Left lung (tissue), 14 donors: ENCODE measurements at places on chromosomes 2 and 18. TPM values are rescaled to one million over a fixed set of nuclear protein-coding genes. Genes with fewer than 3 reads are reported as not detected.

DNA sequence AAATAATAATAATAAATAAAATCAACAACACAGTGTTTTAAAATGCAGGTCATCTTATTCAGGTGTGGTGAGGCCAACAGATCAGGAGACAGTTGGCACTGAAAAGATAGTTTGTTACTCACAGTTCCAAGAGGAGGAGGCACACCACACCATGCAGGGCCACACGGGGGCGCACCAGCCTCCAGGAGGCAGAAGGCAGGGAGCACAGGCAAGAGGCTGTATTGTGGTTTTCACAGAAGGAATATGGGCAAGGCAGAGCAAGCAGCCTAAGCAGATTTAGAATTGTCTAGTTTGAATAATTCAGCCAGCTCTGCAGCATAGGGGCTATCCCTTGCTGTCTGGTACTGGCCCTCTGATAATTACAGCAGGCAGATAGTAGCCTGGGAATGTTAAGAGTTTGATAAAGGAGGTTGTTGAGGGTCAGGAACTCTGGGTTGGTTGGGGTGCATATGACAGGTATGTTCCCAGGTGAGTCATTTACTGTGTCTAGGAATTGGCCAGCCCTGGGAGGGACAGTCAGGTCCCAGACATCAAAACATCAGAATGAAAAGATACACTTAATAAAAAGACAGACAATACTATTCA lies 31.3 kb downstream of the KIAA2012 start:
- H3K4me1 ChIP-seq = no peaks in the 10 kb centered on the region
- DNase-seq = no peak
- no peaks in the 10 kb centered on the region for H3K27me3 ChIP-seq
- no peak overlapping the region for H3K27ac ChIP-seq
- H3K4me3 ChIP-seq = no peak overlapping the region

DNA sequence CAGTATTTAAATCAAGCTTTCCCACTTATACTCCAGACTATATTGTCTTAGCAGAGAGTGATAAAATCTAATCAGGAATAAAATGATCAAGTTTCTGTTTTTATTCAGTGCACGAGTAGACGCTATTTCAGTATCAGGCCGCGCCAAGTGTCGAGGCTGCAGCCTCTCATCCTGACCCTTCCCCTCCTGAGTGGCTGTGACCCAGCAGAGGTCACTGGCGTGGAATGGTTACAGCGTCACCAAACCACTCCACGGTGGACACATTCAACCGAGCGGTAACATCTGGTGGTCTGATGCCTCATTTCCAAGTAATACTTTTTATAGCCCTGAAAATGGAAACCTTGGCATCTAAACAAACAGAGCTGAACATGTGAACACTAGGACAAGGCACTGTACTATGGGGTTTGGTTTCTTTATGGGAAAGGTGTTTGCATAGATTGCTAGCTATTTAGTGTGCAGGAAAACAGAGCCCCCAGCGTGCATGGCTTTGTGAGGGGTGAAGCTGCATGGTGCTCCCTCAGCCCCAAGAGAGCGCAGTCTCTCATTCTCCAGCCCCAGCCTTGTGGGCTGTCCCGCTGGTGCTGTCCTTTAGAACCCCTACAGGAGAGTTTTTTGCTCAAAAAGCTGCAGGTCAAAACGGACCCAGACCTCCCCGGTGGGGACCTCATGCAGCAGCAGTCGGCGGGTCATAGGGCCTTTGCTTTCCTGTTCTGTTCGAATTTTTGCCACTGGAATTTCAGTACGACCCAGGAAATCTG lies 28.4 kb downstream of the FAM228A start:
- no peaks in the 10 kb centered on the region for H3K4me1 ChIP-seq
- H3K4me3 ChIP-seq = no peak overlapping the region
- no peak overlapping the region for H3K27ac ChIP-seq
- peaks cover 78% of the 10 kb centered on the region for H3K36me3 ChIP-seq
- DNase-seq = no peak

GRCh38 chr2:164910101-164910899 lies 45.0 kb downstream of the SLC38A11 start:
- H3K27me3 ChIP-seq = no peaks in the 10 kb centered on the region
- peak overlapping the region; percentile 45 for H3K27ac ChIP-seq
- peaks cover 36% of the 10 kb centered on the region for H3K4me1 ChIP-seq
- DNase-seq = no peak
- H3K4me3 ChIP-seq = no peak overlapping the region

GRCh38 chr2:2528846-2529245 lies 197.8 kb upstream of the MYT1L start:
- H3K27me3 ChIP-seq = no peaks in the 10 kb centered on the region
- no peak overlapping the region for H3K4me3 ChIP-seq
- H3K27ac ChIP-seq = no peak overlapping the region
- no peaks in the 10 kb centered on the region for H3K36me3 ChIP-seq
- DNase-seq = no peak

The HRH4 gene
- 7.5 TPM for total RNA-seq

GRCh38 chr2:27155069-27155520 lies 6.3 kb downstream of the TCF23 start:
- H3K36me3 ChIP-seq = no peaks in the 10 kb centered on the region
- no peaks in the 10 kb centered on the region for H3K4me1 ChIP-seq
- DNase-seq = no peak
- no peaks in the 10 kb centered on the region for H3K27me3 ChIP-seq
- no peak overlapping the region for H3K27ac ChIP-seq
- H3K4me3 ChIP-seq = no peak overlapping the region

DNA sequence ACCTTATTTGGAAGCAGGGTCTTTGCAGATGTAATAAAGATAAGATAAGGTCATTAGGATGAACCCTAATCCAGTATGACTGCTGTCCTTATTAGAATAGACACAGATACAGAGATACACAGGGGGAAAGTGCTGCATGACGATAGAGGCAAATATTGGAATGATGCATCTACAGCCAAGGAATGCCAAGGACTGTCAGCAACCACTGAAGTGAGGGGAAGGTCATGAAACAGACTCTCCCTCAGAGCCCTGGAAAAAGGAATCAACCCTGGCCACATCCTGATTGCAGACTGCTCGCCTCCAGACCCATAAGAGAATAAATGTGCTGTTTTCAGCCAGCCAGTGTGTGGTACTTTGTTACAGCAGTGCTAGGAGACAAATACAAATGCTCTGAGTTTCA lies 14.8 kb downstream of the TMEM237 start:
- H3K36me3 ChIP-seq = no peaks in the 10 kb centered on the region
- no peak overlapping the region for H3K27ac ChIP-seq
- no peaks in the 10 kb centered on the region for H3K4me1 ChIP-seq
- no peak overlapping the region for H3K4me3 ChIP-seq

DNA sequence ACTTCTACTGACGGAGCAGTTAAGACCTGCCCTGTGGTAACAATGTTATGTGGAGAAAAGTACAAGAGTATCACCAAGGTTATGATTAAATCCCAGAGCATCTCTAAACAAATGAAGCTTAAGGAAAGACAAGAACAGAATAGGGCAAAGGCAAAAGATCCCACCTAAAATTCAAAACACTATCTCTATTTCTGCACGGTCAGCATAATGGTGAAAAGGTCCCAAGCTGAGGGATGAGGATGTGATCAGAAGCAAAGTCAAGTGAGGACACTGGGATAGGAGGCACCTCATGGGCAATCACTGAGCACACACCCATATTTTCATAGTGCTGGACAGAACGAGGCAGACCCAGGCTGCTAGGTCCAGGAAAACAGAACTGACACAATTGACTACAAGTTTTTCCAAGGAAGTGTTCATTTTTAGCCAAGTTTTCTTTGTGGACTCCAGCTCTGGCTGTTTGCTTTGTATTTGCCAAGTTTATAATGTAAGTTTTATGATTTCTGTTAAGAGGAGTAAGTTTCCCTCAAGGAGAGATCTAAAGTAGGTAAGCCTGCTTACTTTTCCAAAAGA lies 77.8 kb downstream of the NCKAP5 start:
- DNase-seq = no peak
- no peak overlapping the region for H3K4me3 ChIP-seq
- H3K27me3 ChIP-seq = no peaks in the 10 kb centered on the region

The KCMF1 gene
- total RNA-seq = 66.4 TPM

The SLC9A4 gene
- not detected for total RNA-seq

DNA sequence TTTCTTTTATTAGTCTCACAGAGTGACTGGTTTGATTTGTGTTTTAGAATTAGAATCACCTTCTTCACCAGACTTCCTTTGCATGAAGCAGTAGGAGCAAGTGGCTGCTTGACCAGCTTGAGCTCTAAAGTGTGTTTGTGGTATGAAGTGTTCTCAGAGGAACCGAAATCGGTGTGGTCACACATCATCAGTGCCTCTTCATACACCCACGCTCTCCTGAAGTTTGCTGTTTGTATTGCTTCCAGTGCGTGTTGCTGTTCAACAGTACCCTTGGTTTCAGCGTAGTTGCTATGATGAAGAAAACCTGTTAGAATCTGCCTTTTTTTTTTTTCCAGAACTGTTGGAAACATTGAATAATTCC lies 77.9 kb downstream of the LIMS1 start:
- peak; percentile 69 for DNase-seq
- no peak overlapping the region for H3K4me3 ChIP-seq
- no peaks in the 10 kb centered on the region for H3K36me3 ChIP-seq
- peaks cover 39% of the 10 kb centered on the region for H3K4me1 ChIP-seq

DNA sequence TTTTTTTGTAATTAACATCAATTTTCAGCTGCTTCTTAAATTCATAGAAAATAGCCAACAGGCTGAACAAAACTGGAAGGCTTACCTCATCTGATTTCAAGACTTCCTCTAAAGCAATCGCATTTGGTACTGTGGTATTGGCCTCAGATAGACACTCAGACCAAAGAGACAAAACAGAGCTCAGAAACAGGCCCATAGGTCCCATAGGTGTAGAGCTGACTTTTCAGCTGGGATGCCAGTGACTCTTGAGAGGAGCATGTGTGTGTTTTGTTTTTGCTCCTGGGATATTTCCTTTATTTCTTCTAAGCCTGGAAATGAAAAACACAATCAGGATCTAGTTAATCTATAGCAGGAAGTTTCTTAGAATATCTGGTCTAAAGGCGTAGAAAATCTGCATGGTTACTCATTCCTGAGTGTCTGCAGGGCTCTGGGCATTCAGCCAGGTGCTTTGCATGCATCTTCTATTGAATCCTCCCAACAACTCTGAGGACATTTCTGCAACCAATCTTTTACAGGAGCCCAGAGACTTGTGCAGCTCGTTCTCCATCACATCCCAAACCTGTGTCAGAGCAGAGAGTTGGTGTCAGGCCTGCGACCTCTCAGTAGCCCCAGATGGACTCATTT lies 190.8 kb downstream of the RTP5 start:
- H3K4me3 ChIP-seq = no peak overlapping the region
- peaks cover 42% of the 10 kb centered on the region for H3K27me3 ChIP-seq
- H3K36me3 ChIP-seq = no peaks in the 10 kb centered on the region
- DNase-seq = peak; percentile 4
- H3K4me1 ChIP-seq = no peaks in the 10 kb centered on the region
- no peak overlapping the region for H3K27ac ChIP-seq

GRCh38 chr2:91442246-91442905 lies 2750.9 kb downstream of the RPIA start:
- DNase-seq = no peak
- peak overlapping the region; percentile 4 for H3K4me3 ChIP-seq
- H3K27ac ChIP-seq = no peak overlapping the region
- H3K27me3 ChIP-seq = peaks cover 57% of the 10 kb centered on the region
- peaks cover 4% of the 10 kb centered on the region for H3K4me1 ChIP-seq
